ENCODE measurements at places on chromosomes 3 and 15.
A peak's percentile ranks its signal among the peaks of the same experiment; 100 is the strongest.

DNA sequence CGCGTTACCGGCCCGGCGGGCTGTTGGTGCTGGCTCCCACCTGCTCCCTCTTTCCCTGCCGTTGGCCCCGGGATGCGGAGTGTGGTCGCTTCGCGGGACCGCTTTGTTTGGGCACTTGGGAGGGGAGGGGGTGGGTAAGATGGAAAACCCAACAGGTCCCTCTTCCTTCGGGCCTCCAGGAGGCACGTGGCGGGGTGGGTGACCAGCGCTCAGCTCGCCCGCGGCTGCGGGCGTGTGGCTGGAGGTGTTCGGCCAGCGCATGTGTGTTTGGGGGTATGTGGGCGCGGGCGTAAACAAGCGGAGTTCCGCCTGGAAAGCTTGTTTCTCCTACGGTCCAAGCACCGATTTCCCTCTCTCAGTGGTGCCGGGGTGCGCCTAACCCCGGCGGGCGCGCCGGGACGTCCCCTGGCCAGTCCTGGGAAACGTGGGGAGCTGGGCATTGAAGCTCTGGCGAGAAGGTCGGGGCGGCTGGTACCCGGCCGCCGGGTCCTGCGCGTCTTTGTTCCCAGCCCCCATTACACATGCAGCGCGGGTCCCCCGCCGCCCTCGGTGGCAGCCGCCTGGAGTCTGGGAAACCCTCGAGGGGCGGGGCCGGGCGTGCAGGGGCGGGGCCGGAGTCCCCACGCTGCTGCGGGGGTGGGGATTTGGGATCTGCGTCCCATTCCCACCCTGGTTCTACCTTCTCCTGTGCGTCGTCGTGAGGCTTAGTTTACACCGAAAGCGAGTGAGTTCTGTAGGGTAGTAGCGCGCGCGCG lies 1.4 kb downstream of the ACVR2B start:
- DNase-seq = peak; percentile 89

GRCh38 chr15:57762302-57762701 lies 55.8 kb downstream of the POLR2M start:
- DNase-seq = peak; percentile 56

DNA sequence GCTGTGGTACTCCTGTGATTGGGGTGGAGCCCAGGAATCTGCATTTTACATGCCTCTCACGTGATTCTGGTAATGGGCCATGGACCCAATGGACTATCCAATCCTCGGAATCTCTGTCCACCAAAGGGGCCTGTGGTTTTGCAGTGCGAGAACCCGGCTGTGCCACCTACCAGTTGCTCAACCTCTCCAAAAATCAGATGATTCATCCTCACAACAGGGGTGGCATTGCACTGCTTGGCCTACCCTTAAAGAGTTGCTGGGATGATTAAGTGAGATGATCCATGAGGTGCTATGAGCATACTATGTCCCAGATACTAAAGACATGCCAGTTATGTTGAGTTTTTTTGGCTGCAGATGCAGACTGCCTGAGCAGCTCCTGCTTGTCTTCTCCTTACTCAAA lies 5.1 kb downstream of the ANP32A start:
- no peak for DNase-seq

GRCh38 chr15:98694161-98694560 lies 45.8 kb downstream of the IGF1R start:
- no peak for DNase-seq

- DNase-seq = no peak
Observed at GRCh38 chr3:187290503-187290902, 1.0 kb downstream of the MASP1 start.

- DNase-seq = no peak
Observed at GRCh38 chr3:16234281-16234680, 30.5 kb downstream of the DPH3 start.
